Central memory CD4-positive, alpha-beta T cell (primary cell): ENCODE measurements at places on chromosomes 5 and 9.

DNA sequence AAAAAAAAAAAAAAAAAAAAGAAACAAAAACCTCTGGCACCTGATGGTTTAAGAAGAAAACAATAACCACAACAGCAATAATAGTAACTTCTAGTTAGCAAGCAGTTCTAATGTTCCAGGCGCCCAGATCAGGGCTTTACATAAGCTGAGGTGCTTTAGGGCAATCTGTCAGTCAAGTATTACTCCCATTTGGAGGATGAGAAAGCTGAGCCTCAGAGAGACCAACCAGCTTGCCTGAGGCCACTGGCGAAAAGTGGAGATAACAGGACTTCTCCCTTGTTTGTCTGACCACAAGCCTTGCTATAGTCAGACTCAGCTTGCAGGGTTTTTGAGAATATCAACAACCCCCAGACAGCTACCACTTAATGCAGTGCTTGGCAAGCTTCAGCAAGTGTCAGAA is 83.5 kb upstream of the BOD1 start:
- DNase-seq = no peak

DNA sequence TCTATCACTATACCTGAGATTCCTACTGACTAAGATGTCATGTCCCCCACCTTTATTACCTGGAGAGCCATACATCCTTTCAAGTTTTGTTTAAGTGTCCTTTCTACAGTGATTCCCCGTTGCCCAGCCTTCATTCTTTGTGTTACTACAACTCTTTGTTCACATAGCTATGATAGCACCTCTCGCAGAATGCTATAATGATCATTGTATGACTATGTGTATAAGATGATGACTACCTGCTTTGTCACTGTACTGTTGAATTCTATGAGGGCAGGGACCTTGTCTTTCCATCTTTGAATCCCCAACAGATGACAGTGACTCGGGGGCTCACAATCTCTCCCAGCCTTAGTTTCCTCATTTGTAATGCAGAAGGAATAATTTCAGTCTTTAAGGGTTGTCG is 361.2 kb downstream of the NPR3 start:
- no peak for DNase-seq

DNA sequence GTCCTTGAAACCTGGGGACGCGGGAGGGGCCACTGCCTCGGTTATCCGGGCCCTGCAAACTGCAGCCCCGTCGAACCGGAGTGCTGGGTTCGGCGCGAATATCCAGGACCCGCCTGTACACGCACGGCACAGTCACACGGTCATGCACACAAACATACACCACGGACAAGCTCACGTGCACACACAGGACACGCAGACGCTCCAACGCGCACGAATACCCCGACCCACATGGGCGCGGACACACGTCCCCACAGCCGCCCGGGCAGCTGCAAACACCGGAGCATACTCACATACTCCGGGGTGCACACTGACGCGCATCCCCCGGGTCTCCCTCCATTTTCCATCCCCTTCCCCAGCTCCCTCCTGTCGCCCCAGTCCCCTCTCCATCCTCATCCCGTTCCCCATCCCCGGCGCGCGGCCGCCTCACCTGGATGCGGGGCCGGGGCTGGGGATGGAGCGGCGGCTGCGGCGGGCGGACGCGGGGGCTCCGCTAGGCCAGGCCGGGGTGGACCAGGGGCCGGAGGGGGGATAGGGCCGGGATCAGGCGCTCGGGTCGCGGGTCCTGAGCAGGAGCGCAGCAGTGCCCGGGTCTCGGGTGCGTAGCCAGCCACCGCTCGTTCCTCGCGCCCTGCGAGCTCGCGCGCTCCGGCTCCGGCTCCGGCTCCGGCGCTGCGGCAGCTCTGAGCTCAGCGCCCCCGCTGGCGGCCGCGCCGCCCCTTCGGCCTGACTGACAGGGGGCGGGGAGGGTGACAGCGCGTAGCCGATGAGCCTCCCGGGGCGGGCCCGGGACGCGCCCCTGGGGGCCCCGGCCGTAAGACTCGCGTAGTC is at the start of the genes EIF4E1B and SNCB:
Gene EIF4E1B, plus strand, starts transcription at position 823 of the 828 bp plus-strand sequence. CDS start 12,113 bp downstream, outside the sequence.
Gene SNCB, minus strand, starts transcription at position 682 of the 828 bp plus-strand sequence. CDS start 880 bp downstream, outside the sequence.
- no peak for DNase-seq

DNA sequence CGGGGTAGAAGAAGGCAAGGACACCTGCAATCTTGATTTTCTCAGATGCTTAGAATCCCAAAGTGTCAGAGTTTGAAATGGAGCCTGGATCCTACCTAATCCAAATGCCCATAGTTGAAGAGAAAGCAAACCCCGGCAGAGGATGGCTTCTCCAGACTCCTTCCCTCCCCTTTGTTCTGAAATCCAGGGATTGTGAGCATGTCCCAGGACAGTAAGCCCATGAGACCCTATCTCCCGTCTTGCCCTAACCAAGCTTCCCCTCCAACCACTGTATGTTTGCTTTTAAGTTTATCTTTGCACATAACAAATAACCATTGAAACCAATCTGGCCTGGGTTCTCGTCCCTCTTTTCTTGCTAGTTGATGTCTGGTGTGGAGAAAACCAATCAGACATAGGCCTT is 78.3 kb upstream of the NIPAL4 start:
- DNase-seq = no peak

DNA sequence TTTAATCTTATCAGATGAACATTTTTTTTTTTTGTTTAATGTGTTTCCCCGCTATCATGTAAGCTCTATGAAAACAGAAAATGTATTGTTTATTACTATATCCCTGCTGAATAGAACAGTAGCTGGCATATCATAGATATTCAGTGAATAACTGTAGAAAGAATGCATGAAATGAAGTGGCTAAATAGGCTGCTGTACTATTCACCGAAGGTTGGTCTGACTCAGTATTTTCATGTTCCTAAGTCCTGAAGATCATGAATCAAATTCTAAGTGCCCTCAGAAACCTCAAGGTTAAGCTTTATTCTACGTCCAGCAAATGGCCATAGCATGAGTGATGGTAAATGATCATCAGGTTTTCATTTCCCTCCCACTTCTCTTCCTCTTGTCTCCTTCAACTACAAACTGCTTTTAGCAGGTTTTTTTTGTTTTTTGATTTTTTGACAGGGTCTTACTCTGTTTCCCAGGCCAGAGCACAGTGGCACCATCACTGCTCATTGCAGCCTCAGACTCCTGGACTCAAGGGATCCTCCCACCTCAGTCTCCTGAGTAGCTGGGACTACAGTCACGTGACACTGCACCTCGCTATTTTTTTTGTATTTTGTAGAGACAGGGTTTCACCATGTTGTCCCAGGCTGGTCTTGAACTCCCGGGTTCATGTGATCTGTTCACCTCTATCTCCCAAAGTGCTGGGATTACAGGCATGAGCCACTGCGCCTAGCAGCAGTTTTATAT is 19.1 kb upstream of the ZFAND5 start:
- DNase-seq = no peak

- DNase-seq = no peak
Observed at GRCh38 chr9:89872426-89872912, 267.7 kb downstream of the GADD45G start.

DNA sequence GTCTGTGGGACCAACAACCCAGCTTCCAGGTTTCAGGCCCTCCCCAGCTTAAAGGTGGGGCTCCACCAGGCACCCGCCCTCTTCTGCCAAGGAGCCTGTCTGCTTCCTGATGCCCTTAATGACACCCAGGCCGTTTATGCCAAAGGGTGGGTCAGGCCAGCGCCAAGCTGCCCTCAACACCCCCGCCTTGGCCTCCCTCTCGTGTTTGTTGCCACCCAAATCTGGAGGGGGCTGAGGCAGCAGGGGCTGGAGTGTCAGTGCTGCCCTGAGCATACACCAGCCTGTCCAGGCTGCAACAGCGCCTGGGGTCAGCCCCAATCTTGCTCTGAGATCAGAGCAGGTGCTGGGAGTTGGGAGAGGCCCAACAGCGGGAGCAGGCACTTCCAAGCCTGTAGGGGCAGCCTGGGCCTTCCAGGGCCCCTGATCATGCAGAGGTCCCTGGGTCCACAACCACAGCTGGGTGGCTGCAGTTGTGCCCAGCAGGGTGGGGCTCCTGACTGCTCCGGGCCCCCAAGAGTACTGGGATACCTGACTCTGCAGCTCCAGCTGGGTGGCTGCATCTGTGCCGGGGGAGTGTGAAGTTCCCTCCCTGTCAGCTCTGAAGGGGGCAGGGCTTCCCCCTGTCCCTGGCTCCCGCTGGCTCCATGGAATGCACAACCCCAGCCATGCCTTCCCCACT is 34.5 kb upstream of the TYRP1 start:
- no peak for DNase-seq

DNA sequence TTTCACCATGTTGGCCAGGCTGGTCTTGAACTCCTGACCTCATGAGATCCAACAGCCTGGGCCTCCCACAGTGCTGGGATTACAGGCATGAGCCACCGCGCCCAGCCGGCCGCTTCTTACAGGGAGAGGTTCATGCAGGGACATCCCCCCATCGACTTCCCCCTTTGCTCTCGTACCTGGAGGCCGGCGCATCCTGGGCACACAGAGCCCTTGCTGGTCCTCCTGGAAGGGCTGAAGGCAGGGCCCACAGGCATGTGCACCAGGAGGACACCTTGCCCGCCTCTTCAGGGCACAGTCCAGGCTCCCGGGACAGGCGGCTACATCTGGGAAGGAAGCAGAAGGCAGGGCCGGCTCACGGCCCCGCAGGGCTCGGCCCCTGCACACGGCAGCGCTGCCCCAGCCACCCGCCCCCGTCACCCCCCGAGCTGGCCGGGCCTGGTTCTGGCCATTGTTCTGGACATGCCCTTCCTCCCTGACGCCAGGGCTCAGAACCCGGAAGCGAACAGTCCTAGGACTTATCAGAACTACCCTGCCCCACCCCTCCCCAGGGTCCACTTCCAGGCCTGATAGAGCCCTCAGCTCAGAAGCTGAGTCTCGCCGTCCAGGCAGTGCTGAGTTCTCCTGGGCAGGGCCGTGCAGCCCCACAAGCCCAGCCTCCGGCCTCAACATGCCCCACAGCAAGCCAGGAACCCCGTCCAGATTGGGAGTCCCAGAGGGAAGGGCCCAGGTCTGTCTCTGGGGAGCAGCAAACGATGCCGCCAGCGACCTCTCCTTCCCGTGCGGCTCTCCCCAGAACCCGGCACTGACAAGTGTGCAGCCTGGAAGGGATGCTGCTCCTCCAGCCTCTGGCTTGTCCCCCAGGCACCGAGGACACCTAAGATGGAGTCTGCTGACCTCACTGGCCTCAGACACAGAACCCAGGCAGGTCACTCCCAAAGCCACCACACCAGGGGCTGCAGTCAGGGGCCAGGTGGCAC is 2.9 kb downstream of the NPDC1 start:
- DNase-seq = no peak

- no peak for DNase-seq
Observed at GRCh38 chr5:36198281-36198680, 43.4 kb downstream of the NADK2 start.

GRCh38 chr5:54524704-54525103 is 7.1 kb downstream of the SNX18 start:
- no peak for DNase-seq

- no peak for DNase-seq
Observed at GRCh38 chr5:124536333-124536732, 210.1 kb downstream of the ZNF608 start.

DNA sequence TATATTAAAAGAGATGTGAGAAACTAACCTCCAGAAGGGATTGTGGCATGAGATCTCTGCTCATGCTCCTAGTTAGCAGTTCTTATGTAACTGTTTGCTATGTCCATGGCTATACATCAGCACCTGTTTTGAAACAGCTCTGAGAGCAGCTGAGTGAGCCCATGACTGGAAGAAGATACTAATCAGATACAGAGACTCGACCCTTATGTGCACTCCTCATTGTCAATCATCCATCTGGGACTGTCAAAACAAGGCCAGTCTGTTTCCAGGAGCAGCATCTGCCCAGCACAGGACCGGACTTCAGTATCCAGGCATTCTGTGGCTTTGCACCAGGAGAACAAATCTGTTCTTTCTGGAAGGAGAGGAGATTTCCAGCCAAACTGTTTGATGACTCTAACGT is 77.7 kb downstream of the EFNA5 start:
- no peak for DNase-seq
